Gastrocnemius medialis (tissue), 4 donors: ENCODE measurements at places on chromosomes 4 and X. TPM values are rescaled to one million over a fixed set of nuclear protein-coding genes. Genes with fewer than 3 reads are reported as not detected.
A peak's percentile ranks its signal among the peaks of the same experiment; 100 is the strongest.

DNA sequence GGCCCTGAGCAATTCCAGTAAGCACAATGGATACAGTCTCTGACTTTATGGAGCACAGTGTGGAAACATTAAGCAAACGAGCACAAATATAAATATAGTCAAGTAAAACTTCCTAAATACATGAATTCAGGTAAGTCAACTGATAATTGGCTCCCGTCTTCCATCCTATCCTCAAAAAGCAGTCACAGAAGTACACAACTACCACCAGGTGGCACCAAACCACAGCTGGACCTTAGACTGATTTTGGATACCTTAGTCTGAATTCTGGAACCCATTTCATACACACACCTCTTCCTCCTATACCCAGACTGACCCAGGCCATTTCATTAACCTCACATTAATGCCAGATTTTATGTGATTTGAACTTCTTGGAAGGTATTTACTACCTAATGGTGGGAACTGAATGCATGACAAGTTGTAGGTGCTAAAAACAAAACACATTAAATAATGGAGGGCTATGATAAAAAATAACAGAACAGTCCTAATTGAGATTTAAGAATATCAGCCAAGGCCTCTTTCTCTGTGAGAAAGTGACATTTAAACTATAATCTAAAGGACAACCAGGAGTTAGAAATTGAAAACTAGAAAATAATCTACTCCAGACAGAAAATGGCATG, 77.5 kb downstream of the ELF2 start:
- DNase-seq = peak; percentile 62

XAGE1A gene
- total RNA-seq = not detected

DNA sequence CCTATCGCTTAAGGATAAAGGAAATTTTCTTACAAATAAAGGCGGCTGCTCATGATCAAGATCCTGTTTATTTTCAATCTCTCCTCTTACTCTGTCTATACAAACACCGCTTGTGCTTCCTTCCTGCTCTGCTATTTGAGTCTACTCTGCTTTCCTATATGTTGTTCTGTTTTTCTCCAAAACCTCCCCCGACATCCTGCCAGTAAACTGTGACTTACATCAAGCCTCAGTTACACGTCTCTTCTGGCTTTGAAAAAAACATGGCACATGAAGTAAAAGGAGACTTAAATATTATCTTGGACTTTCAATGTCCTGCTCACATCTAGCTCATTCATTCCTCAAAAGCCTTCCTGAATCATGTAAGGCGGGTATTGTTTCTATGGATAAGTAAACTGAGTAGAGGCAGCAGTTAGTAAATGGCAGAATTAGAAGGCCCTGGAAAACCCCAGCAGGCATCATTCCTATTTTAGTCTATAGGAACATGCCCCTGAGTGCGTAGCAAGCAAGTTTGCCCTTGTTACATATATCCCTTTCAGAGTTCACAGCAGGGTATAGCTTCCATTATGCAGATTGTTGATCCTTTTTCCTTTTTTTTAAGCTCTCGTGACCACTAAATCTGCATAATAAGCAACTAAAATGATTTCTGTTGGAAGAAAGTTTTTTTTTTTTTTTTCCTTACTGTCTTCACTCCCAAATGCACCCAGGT, 280.1 kb downstream of the RAPGEF2 start:
- no peak for DNase-seq

UGT2B10 gene
- total RNA-seq = not detected

DNA sequence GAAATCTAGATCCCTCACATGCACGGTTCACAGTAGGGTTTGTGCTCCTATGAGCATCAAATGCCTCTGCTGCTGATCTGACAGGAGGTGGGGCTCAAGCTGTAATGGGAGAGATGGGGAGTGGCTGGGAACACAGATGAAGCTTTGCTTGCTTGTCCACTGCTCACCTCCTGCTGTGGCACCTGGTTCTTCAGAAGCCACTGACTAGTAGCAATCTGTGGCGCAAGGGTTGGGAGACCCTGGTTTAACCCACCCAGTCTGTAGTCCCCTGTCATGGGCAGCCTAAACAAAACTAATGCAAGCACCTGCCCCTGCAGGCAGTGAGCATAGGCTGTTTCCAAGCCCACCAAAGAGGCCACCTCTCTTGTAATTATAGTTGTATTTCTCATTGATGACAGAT, 116.6 kb downstream of the SHOX start:
- no peak for DNase-seq

HDAC6 gene
- 38.2 TPM for total RNA-seq

NAA10 gene
- 175 TPM for total RNA-seq

- DNase-seq = no peak
These were observed 583.4 kb downstream of the TRAM1L1 start for GRCh38 chr4:116501954-116502353.

GRCh38 chrX:78653118-78653822, 5.9 kb downstream of the RTL3 start:
- no peak for DNase-seq

RAP1GDS1 gene
- total RNA-seq = 8.3 TPM

DNA sequence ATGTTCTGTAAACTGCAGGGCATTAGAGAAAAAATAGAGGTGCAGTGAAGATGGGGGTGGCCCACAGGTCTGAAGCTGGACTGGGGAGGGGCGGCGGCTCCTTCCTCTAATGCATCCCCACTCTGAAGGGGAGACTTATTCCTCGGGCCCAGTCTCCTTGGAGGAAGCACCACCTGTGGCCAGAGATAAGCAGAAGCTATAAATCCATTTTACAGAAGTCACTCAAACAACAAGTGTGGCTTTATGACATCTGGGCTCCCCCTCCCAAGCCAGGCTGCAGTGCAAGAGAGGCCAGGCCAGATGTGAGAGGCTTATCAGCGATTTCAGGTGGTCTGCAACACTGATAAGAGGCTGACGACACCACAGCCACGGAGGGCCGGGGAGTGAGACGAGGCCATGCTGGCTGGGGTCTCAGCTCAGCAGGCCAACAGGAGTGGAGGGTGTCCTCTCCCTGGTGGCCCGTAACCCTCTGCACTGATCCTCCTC, 15.8 kb downstream of the CYTL1 start:
- no peak for DNase-seq

DNA sequence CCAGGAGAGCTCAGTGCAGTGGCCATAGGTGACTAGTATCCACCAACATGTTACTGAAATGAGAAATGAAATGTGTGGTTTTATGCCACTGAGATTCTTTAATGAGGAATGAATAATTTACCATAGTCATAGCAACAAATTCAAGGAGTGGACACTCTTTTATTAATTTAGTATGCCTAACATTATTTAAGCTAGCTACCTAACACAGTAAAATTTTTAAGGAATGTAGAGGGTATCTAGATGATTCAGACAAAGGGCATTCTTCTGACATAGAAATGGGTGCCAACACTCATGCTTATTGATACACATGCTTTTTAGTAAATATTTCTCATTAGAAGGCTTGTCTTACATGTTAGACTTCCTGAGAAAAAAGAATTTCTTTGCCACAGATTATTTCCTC, 33.3 kb upstream of the SULT1B1 start:
- no peak for DNase-seq

GRCh38 chr4:15197005-15197404, 194.7 kb downstream of the CPEB2 start:
- DNase-seq = no peak

SASH3 gene
- total RNA-seq = 2.2 TPM

CXorf51A gene
- total RNA-seq = not detected

DNA sequence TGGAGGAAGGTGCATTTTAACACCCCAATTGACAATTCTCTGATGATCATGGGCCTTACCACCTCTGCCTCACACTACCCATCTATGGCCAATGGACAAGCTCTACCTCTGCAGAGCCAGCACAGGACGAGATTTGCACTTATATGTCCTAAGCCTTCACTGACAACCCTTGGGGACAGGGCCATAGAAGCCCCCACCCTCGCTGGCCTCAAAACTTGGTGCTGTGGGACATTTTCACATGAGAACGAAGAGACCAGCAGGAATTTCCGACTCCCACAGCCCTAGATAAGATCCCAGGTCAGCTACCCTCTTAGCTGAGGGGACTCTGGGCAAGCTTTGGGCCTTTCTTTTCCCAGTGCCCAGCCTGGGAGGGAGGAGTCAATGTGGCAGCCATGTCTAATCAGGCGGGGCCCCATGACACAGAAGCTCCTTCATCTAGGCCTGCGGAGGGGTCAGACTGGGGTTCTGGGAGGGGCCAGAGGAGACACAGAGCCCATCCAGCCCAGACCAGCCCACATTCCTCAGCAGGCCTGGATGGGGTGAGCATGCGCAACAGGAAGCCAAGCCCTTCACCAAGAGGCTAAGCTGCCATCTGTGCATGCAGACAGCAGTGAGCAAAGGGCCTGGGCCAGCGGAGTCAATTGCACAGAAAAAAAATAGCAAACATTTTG, 12.1 kb downstream of the PJA1 start:
- no peak for DNase-seq

DNA sequence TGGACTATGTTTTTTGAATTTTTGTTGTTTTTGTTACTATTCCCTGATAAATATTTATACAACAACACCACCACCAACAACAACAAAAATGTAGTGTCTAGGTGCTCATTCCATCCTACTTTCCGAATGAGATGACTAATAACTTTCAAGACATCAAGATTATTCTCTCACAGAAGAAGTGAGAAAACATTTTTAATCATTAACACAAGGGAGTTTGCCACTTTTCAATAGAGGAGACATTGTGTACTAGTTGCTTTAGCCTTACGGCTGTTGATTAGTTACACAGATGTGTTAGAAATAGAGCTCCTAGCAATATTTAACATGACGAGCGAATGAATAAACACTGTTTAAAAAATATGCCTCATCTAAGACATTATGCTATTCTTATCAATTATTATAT, 898.8 kb downstream of the C4orf33 start:
- no peak for DNase-seq

DNA sequence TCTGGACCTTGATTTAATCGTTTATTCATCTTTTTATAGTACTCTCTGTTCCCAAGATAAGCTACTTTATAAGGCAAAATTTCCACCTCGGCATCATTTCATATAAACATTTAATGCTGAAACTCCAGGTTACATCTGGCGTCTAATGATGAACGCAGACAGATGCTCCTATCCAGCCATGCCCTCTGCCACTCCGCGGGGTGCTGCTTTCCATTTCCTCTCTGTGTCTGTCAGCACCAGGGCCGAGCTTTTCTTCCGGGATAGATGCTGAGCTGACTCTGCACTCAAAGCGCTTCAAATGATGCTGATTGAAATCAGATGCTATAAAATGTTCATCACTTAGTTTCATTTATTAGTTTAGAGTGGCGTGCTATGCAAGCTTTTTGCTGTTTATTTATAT, 80.5 kb upstream of the HELT start:
- no peak for DNase-seq

CCDC158 gene
- total RNA-seq = not detected

DNA sequence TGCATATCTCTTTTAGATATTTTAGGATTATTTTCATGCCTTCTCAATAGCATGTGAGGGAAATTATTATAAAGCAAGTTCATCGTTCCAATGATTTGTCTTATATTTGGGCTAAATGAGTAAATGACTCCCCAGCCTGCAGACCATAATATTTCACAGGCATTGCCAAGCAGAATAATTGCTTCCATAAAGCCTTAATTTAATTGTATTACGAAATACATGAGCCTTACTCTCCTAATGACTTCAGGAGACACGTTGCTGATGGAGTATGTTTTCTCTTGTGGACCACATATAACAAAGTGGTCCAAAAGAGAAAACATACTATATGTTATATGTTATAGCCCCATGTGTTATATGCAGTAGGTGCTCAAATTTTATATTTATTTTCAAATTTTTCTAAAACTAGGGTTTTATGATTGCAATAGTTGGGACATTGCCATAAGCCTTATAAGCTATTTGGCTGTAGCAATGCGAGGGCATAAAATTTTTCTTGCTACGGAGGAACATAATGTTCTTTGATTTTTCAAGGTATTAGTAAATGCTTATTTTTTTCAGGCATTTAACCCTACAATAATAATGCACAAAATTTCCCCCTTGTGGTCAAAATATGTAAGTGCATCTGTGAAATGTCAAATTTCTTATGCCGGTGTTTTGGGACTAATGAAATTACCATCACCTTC, 26.2 kb upstream of the TMPRSS11D start:
- DNase-seq = no peak

LONRF3 gene
- total RNA-seq = 15.7 TPM

DNA sequence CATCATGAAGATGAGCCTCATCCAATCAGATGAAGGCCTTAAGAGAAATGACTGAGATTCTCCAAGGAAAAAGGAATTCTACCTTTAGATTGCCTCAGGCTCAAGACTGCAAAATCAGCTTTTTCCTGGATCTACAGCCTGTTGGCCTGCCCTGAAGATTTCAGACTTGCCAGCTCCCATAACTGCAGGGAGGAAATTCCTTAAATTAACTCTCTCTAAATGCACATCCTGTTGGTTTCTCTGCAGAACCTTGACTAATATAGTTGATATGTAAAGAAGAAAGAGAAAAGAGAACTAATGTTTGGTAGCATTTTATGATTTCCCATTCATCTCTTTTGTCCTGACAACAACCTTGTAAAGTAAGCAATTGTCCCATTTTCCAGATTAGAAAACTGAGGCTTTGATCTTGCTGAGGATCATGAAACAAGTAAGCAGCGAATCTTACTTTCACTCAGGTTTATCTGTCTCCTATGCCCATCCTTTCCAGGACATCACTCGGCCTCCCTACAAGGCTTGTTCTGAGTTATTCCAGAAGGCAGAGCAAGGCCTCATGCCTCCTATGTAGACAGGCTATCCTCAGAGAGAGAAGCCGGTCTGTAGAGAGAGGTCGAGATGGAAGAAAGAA, 115.0 kb upstream of the LDB2 start:
- DNase-seq = no peak

GRCh38 chrX:107747596-107748161, 27.9 kb downstream of the TSC22D3 start:
- DNase-seq = peak; percentile 66

- DNase-seq = no peak
These were observed 9.6 kb upstream of the PPP3CA start for GRCh38 chr4:101356928-101357327.

DOK7 gene
- total RNA-seq = 16.0 TPM

DNA sequence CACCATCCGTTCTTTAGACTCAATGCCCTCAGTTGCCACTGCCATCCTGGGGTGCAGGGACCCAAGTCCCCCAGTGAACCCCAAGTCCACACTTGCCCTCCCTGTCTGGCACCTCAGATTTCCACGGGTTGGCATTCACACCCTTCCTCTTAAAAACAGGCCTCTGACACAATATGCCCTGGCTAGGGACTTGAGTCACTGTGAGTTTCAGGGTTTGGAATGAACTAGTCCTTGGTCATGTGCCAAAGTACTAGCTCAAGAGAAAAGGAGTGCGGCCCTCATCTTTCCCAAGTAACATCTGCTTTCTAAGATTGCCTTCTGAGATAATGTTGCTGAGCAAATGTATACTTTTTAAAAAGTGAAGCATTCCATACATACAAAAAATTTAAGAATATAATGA, 134.0 kb downstream of the MID1 start:
- peak; percentile 10 for DNase-seq

DNA sequence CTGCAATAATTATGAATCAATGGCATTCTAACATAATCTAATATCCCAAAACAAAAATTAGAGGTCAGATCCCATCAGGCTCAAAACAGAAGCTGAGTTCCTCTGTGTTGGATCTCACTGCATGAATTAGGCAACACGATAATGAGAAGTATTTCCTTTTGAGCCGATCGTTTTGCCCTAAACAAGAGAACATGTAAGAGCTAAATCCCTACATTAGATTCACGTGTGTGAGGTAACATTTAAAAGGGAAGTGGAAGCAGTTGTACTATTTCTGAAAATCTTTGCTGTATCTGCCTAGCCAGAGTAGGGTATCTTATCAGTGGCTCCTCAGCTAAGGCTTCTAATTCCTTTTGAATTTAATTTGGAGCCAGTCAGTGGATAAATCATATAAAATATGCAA, 115.6 kb downstream of the C4orf51 start:
- no peak for DNase-seq

CENPVL2 gene
- total RNA-seq = not detected
